Activated T-cell treated with anti-CD3 and anti-CD28 coated beads for 4 hours (primary cell): ENCODE measurements at places on chromosomes 16 and 17.

DNA sequence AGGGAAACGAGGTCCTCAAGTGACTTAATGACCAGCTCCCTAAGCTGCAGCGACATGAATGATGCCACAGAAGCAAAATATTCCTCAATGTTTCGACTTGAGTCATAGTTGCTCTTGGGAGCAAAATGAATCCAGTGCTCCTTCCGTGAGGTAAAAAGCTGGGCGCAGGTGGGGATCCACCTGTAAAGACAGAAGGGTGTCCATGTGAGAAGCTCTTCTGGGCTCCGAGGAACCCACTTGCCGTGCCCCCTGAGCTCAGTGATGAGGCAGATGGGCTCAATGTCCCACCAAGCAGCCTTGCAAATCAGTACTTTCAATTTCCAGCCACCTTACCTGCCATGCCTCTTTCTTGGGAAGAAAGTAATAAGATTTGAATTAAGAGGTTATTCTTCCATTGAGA is 25.5 kb downstream of the DNAH3 start:
- DNase-seq: no peak

DNA sequence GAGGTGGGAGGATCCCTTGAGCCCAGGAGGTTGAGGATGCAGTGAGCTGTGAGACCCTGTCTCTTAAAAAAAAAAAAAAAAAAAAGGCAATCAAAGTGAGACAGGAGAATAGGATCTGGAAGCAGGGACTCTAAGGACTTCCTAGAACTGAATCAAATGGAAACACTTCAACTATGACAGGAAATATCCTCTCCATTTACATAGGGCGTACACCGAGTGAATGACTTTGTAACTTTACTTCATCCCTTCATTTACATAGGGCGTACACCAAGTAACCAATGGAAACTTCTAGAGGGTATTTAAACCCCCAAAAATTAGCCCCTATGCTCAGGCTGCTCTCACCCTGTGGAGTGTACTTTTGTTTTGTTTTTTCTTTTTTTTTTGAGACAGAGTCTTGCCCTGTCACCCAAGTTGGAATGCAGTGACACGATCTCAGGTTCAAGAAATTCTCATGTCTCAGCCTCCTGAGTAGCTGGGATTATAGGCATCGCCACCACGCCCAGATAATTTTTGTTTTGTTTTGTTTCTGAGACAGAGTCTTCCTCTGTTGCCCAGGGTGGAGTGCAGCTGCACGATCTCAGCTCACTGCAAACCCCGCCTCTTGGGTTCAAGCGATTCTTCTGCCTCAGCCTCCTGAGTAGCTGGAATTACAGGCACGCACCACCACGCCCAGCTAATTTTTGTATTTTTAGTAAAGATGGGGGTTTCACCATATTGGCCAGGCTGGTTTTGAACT is 9.6 kb upstream of the PRPSAP1 start:
- DNase-seq: no peak

- no peak for DNase-seq
Observed at GRCh38 chr16:9238346-9238745, 146.9 kb downstream of the HAPSTR1 start.

DNA sequence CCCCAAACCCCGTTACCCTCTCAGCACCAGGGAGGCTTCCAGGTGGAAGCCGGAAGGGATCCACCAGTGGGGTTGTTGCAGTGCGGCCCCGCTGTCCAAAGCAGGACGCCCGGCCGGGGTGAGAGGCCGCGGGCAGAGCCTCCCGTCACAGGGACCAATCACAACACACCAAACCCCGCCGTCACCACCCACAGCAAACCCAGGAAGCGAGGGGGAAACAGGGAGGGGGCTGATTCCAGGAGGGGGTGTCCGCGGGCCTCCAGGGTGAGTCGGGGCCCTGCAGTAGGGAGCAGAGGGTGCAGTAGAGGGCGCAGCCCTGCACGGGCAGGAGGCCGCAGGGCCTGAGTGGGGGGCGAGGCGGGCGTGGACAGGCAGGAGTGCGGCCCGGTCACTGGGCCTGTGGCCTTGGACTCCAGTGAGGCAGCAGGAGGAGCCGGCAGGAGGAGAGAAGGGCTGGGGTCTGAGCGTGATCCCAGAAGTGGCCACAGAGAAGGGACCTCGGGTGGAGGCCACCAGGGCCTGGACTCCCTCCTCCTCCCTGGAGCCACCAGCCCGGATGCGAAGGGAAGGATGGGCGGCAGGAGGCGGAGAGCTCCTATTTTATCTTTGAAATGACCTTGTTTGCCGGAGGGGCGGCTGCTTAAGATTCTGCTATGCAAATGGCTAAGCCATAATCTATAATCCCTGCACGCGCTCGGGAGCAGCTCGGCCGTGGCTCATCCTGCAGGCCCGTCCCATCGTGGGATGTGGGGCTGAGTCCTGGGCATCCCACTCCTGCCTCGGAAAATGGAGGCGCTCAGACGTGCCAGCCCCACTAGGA is 41.5 kb downstream of the ZFPM1 start:
- DNase-seq: no peak

DNA sequence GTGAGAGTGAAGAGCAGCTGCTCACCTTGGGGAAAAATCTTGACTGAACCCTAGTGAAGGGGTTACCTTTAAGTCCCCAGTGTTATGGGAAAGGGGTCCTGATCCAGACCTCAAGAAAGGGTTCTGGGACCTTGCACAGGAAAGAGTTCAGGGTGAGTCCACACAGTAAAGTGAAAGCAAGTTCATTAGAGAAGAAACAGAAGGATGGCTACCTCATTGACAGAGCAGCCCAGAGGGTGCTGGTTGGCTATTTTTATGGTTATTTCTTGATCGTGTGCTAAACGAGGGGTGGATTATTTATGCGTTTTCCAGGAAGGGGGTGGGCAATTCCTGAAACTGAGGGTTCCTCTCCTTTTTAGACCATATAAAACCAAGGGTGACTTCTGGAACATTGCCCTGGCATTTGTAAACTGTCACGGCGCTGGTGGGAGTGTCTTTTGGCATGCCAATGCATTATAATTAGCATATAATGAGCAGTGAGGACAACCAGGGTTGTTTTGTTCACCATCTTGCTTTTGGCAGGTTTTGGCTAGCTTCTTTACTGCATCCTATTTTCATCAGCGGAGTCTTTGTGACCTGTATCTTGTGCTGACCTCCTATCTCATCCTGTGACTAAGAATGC is 58.4 kb downstream of the SMPD3 start:
- DNase-seq: no peak

DNA sequence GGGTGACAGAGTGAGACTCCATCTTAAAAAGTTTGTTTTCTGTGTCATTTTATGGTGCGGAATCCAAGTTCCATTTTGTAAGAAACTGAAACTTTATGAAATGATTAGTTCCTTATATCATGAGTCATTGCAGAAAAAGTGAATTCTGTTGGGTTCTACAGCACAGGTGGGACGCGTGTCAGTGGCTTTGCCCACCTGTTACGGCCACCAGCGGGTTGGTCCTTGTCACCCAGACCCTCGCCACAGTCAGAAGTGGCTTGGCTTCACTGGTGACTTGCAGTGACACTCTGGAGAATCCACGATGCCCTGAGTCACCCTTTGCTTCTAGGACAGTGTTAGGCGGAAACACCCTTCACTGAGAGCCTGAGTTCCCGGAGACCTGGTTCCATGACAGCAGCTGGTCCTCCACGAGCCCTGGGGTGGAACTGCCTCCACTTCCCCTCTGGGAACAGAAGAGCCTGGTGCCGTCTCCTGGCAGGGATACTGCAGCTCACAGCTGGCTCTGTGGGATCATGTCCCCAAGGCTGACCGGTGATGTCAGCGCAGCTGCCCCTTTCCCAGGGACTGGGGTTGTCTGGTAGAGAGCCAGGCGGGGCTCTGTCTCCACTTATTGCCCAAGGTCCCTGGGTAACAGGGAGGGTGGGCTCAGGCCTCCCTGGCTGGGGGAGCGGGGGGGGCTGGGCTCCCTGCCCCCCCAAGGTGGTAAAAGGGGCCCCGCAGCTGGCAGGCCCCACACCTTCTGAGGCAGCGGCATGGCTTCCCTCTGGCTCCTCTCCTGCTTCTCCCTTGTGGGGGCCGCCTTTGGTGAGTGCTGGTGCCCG is at the start of gene CTRB1:
TSS of gene CTRB1 (plus strand) at position 733 of the 821 bp plus-strand sequence. CDS start at position 753, 20 bp downstream.
- DNase-seq: no peak

GRCh38 chr16:47927330-47927729 is 228.5 kb downstream of the ABCC12 start:
- DNase-seq: no peak

- DNase-seq: no peak
Observed at GRCh38 chr16:3732171-3732570, 14.8 kb upstream of the TRAP1 start.

DNA sequence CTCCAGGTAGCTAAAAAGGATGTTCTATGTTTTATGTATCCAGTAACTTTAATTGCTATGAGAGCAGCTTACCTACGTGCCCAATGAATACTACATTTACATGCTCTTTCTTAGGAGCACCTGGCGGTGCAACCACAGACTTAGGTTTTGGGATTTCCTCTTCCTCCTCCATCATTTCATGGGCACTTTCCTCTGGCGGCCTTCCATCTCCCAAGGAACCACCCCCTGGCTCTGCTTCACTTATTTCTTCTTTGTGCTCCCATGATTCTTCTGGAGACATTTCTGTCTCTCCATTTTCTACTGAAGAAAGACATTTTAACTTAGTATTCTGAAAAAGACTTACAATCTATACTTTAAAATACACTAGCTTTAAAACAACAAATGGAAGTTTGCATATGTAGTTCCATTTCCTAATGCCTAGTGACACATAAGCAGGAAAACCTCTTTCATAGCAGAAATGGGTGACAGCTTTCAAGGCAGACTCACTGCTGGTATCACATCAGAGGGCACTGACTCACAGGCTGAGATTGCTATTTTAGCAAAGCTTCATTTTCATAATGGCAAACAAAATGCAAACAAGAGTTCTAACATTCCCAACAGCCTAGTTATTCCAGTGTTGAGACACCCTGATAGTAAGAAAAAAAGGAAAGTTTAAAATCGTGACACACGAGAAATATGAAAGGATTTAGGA is 19.1 kb downstream of the GSPT1 start:
- DNase-seq: no peak

DNA sequence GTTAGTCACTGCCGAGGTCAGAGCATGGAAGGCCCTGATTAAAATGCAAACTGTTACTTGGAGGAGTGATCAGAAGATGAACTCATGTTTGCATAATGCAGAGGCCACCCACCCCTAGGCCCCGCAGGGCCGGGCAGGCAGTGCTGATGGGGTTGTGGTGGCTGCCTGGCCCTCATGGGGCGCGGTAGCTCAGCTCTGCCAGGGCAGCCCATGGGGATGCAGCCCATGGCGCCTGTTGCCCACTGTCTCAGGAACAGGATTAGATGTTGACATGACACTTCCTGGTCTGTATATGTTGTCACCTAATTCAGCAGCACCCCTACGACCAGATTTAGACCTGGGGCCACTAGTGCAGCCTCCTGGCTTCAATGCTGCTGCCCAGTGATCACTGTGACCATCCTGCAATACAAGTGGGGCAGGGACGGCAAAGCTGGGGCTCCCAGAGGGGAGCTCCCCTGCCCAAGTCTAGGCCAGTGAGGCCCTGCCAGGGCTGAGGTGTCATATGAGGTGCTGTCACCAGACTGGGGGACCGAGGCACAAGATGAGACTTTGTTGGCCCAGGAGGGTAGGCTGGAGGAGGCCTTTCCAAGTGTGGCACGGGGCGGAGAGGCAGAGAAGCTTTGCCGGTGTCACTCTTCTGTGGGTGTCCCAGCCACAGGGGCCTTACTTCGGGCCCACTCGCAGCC is 49.1 kb downstream of the RAI1 start:
- no peak for DNase-seq

- no peak for DNase-seq
Observed at GRCh38 chr16:80681436-80681835, 123.0 kb downstream of the CDYL2 start.

DNA sequence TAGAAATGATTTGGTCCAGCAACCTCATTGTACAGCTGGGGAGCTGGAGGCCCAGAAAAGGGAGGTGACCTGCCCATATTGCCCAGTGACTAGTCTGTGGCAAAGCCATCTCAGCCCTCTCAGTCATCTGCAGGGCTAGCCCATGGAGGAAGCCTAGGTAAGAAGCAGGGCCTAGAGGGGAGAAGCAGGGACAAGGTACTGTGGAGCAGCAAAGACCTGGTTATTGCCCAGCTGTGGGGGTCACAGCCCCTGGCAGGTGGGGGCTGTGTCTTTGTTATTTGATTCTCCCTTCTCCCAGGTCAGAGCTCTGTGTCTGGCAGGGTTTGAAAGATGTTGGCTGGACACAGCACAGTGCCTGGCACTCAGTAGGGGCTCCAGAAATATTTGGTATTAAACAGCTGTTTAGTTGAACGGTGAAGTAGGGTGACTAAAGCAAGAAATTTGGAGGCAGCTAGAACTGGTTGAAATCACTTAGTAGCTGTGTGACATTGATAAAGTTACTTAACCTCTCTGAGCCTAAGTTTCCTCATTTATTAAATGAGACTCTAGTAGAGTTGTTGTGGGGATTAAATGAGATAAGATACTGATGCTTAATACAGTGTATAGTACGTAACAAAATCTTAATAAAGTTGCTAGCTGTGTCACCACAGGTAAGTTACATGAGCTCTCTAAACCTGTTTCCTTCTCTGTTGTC is 17.3 kb downstream of the CCR7 start:
- no peak for DNase-seq

DNA sequence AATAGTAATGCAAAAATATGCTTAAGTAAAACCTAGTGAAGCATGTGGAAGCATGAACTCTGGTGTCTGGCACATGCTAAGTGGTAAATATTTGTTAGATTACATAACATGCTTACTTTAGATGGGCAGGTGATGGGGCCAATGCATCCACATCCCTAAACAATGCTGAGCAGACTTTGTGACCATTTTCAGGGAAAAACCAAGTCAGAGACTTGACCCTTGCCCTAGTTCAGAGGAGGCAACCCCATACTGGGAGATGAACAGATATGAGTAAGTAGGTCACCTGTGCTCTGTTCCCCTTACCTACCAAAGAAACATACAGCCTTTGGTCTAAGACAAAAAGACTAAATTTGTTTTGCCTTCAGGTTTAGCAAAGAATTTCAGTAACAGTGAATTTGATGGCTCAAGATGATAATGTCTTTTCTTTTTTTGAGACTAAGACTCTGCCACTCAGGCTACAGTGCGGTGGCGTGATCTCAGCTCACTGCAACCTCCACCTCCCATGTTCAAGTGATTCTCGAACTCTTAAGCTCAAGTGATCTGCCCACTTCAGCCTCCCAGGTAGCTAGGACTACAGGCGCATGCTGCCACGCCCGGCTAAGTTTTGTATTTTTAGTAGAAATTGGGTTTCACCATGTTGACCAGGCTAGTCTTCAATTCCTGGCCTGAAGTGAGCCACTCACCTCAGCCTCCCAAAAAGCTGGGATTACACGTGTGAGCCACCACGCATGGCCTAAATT is 91.4 kb downstream of the HIC1 start:
- no peak for DNase-seq

DNA sequence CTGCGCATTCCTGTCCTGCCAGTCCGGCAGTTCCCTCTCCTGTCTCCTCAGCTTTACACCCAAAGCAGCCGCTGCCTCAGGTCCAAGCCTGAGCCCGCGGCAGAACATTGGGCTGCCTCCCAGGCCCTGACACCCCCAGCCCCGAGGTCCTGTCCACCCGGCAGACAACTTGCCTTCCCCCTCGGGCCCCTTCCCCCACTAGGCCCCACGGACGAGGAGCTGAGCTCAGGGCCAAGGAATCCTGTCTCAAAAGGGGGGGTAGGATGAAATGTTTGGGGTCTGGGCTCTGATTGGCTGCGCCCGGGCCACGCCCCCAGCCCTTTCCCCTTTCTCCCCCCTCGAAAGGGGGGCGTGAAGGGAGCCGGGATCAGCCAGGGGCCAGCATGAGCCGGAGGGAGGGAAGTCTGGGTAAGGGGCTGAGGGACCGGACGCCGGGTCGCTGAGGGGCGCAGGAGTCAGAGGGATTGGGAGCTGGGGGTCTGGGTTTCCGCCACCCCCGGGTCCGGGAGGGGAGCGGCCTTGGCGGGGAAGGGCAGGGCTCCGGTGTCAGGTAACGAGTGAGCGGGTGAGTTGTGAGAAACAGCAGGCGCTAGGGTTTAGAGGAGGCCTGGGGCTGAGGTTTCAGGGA is at the start of gene CTF1:
TSS of gene CTF1 (plus strand) at position 354 of the 628 bp plus-strand sequence. CDS start at position 384, 30 bp downstream.
- DNase-seq: no peak
